ENCODE measurements at places on chromosomes 11 and 22.

- no peak for DNase-seq
Measured at GRCh38 chr11:115155978-115156377, 348.2 kb downstream of the CADM1 start.

- no peak for DNase-seq
Measured at GRCh38 chr11:82680252-82680651, 53.4 kb downstream of the FAM181B start.

DNA sequence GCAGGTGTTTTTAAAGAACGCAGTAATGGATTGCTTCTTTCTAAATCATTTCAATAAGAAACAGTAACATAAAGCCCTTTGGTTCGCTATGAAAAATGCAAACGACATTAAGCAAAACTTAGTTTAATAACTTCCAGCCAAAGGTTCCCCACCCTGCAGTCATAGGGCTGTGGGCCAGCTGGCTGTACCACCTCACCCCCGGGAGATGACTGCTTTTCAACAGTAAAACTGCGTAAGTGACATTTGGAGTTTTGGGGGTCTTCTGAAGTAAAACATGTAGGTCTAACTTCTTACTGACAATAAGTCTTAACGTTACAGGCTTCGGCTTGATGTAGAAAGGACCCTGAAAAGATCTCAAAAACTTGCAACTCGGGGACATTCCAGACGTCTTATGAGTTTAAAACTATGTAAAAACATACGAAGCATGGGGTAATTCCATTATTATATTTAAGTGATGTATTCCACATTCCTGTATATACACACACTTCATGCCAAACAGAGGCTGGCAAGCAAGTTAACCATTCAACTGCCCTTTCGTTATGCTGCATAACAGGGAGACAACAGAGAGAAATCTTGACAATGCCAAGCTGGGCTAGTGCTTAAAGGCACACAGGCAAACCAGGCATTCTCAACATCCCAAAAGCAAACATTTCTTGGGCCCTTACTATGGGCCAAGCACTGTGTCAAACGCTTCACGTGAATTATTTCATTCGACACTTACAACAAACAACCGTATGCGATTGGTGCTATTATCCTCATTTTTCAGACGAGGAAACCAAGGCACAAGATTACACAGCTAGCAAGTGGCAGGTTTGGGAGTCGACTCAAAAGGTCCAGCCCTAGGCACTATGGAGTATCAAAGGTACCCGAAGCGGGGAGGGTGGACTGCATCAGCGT is 1.2 kb downstream of the MRTFA start:
- peak; percentile 45 for DNase-seq

- no peak for DNase-seq
Measured at GRCh38 chr11:130198292-130198691, 38.7 kb downstream of the ST14 start.

DNA sequence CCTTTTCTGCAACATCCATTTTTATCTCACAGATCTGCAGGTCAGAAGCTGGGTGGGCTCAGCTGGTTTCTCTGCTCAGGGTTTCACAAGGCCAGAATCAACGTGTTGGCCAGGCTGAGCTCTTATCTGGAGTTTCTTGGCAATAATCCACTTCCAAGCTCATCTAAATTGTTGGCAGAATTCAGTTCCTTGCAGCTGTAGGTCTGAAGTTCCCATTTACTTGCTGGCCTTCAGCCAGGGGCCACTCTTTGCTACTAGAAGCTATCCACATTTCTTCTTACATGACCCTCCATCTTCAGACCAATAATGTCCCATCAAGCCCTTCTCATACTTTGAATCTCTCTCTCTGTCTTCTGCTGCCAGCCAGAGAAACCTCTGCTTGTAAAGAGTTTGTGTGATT is 103.5 kb downstream of the WNT11 start:
- DNase-seq: peak; percentile 34

Measured in heart right ventricle (tissue), 16 donors.